HEK293T (cell line): ENCODE measurements at places on chromosomes 13 and 19.

DNA sequence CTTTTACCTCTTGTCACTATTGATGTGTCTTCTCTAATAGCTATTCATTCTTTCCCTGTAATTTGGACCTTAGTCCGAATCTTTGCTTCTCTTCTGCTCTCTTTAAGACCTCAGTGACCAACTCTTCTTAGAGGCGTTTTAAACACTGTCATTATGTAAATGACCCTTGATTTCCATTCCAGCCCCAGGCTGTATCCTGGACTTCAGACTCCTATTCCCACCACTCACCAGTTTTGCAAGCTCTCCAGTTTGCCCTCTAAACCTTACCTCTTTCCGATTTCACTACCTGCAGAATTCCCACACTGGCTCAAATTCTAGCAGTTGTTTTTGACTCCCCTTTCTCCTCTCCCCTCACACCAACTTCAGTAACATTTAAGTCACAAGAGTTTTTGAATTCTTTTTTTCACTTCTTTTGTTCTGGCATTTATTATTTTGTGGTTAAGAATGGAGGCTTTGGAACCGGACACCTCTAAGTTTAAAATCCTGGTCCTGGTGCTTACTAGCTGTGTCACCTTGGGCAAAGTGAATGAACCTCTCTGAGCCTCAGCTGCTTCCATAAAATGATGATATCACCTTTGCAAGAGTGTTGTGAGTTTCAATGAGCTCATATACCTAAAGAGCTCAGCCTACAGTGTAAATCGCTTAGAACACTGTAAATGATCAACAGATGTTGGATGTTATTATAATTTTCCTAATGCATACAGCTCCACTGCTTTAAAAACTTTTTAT is 13.6 kb upstream of the HMGB1 start:
- DNase-seq = no peak

DNA sequence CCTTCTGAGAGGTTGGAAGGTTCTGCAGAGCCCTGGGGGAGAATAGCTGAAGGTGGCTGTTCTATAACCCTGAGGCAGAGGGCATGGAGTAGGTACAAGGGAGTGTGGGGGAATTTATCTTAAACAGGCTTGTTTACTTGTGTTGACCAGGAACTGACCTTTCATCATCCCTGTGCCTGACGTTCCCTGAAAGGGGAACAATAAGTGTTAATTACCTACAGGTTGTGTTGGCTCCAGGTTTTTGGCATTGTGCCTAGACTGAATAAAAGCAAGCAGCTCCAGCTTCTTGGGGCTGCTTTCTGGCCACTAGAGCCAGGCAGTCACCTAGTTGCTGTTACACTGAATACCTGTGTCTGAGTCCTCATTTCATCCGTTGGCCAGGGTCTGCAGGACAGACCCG is 60.0 kb downstream of the ZNF627 start:
- no peak for DNase-seq

- no peak for DNase-seq
Observed at GRCh38 chr19:6521718-6522646, 8.8 kb upstream of the TNFSF9 start.

DNA sequence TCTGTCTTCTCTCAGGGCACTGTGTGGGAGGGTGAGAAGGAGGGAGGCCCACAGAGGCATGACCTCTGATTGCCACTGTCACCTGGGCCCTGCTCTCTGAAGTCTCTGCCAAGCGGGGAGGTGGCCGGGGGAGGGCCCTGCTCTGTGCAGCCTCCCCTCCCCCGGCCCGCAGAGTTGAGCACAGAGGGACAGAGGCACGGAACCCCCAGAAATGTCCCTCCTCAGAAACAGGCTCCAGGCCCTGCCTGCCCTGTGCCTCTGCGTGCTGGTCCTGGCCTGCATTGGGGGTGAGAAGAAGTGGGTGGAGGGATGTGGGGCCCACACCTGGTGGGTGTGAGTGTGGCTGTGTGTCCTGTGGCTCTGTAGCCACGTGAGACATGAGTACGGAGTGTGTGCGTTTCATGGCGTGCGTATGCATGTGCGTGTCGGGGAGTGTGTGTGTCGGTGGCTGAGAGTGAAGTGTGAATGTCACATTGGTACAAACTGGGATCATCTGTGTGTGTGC is at the start of gene APOC4:
Gene APOC4, plus strand, starts transcription at position 171 of the 505 bp plus-strand sequence. Its CDS starts 41 bp downstream, at position 212.
- no peak for DNase-seq

- no peak for DNase-seq
Observed at GRCh38 chr13:59358014-59358413, 805.7 kb downstream of the DIAPH3 start.

GRCh38 chr13:97802213-97802612 is 151.3 kb upstream of the IPO5 start:
- no peak for DNase-seq

DNA sequence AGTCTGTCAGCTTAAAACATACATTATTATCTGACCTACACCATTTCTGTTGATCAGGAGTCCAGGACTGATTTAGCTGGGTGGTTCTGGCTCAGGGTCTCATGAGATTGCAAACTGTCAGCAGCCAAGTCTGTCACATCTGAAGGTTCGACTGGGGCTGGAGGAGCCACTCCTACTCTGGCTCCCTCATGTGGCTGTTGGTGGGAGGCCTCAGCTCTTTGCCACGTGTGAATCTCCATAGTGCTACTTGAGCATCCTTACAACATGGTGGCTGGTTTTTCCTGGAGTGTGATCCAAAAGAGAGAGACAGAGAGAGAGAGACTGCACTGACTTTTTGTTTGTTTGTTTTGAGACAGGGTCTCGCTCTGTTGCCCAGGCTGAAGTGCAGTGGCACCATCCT is 63.6 kb upstream of the NFIC start:
- no peak for DNase-seq

DNA sequence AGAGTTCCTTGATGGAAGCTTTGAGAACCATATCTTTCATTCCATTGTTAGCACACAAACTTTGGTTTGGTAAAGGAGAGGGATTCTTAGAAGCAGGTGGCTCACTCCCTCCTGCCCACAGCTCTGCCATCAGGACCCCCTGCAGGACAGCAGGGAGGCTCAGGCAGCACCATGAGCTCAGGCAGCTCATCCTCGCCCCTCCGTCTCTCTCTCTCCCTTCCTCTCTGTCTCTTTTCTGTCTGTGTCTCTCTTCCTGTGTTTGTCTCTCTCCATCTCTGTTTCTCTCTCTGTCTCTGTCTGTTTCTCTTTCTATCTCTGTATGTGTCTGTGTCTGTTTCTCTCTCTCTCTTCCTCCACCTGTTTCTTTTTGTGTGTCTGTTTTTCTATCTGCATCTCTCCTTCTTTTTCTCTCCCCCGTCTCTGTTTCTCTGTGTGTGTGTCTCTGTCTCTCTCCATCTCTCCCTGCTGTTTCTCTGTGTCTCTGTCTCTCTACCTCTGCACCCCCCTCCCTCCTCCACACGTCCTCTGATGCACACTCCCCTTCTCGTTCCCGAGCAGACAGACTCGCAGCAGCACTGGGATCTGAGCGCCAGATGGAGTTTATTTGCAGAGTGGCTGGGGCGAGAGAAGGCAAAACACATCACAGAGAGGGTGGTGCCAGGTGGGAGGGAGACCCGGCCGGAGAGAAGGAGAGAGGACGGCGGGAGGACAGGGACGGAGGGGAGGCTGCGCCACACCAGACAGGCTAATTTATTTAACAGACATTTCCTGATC is 8.7 kb downstream of the SBK2 start:
- DNase-seq = no peak

DNA sequence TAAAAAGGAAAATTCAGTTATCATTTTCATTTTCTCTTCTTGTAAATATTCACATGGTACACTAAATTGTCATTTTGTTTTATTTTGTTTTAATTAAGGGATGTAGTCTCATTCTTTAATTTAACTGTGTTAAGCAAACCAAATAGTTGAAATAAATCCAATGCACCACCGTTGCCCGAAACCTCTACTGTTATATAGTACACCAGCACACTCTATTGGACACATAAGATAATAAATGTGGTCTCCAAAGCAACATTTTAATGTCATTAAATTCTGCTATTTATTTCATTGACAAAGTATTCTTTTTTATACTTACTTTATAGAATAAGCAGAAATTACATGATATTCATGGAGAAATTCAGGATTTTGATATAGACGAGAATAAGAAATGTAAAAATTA is 156.4 kb upstream of the FREM2 start:
- no peak for DNase-seq

GRCh38 chr13:109971006-109971405 is 184.6 kb upstream of the IRS2 start:
- DNase-seq = no peak

- DNase-seq = no peak
Observed at GRCh38 chr19:12478234-12478941, 6.2 kb downstream of the ZNF709 start.

DNA sequence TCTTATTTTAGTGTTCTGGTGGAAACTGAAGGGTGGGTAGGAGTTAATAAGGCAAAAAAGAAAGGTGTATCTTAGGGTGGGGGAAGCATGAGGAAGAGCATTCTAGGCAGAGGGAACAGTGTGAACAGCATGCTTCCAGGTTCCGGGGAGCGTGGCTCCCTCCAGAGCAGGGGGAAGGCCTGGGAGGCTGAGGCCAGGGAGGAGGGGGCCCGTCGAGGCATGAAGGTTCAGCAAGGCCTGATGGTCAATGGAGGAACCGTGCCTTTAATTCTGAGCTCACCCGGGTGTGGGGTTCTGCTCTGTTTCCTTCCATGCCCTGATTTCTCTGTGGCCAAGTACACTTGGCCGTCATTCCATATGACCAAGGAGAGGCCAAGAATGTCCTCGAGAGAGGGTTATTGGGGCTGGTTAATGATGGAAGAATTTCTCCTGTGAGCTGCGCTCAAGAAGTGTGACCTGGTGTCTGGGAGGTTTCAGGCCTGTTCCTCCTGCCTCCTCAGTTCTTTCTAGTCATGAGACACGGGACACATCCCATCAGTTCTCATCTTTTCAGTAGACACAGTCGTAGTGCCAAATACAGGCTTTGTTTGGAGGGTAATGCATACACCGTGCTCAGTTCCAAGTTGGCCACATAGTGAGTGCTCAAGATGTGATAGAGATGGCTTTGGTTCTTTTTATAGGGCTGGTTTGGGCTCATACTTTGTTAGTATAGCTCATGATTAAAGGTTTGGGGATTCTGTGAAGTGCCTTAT is 73.6 kb downstream of the SIPA1L3 start:
- DNase-seq = no peak

GRCh38 chr13:30877335-30877734 is 28.7 kb upstream of the MEDAG start:
- DNase-seq = no peak

- DNase-seq = peak; percentile 22
Observed at GRCh38 chr13:92843549-92843948, 383.1 kb upstream of the GPC6 start.

DNA sequence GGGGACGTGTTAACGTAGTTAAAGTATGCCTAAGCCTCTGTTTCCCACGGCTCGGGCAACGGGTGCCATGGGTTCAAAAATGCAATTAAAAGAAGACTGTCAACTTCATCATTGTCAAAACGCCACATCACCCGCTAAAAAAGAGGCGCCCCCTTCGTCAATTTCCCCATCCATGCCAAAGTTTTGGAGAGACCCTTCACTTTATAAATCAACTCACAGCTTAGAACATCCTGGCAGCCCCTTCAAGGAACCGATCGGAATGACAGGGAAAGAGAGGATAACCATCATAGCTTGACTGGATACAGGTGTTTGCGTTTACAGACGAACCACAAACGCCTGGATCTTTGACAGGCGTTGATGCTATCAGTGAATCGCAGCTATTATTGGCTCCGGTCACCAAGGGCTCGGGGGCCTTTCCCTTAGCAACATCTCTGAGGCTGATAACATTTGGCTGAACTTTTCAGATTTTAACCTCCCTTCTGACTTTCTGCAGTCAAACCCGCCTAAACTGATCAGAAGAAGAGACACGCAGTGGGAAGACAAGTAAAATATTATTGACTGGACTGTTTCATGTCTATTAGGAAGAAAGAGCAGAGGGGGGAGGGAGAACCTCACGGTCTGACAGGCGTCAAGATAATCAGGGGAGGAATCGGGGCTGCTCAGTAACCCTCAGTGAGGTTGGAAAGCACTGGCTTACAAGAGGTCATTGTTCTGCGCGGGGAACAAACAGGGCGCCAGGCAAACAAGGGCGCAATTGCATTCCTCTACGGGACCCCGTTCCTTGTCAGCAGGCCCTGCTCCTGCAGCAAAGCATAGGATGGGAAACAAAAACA is 322.5 kb upstream of the ZNF507 start:
- no peak for DNase-seq

DNA sequence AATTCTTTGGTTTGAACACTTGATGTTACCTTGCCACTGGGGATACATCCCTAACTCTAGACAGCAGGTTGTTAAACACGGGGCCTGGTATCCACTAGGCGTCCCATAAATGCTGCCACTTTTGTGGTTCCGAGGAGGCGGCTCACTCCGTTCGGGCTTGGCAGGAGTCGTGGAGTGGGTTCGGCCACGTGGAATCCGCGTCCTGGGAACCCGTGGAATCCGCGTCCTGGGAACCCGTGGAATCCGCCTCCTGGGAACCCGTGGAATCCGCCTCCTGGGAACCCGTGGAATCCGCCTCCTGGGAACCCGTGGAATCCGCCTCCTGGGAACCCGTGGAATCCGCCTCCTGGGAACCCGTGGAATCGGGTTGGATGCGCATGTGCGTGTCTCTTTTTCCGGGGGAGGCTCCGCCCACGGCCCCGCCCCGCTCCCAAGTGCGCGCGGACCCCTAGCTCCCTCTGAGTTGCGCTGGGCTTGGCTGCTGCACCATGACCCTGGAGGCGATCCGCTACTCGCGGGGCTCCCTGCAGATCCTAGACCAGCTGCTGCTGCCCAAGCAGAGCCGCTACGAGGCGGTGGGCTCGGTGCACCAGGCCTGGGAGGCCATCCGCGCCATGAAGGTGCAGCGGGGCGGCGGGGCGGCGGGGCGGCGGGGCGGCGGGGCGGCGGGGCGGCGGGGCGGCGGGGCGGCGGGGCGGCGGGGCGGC is at the start of gene MRI1:
Gene MRI1, plus strand, starts transcription at position 422 of the 707 bp plus-strand sequence. Its CDS starts 67 bp downstream, at position 489.
- peak; percentile 87 for DNase-seq

DNA sequence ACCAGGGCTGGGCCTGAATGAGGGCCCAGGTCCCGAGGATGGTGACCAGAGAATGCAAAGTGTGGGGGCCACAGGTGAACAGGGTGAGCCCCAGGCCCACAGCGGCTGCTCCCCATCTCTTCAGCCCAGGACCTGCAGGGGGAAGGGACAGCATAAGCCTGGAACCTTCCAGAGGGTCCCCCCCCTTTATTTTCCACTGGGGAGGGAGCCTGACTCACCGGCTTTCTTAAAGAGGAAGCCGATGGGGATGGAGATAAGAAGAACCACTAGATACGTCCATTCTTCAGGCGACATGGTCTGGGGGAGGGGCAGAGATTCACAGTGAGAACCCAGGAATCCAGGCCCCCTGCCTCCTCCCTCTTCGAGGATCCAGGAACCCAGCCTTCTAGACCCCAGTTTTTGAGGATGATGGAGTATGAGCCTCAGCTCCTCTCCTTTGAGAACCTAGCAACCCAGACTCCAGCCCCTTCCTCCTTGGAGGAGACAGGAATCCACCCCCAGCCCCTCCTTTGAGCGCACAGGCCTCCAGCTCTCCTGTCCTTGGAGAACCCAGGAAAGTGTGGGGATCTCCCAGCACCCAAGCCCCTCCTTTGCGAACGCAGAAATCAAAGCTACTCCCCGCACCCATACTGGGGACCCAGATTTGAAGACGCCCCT is 1.0 kb downstream of the MBOAT7 start:
- no peak for DNase-seq

GRCh38 chr13:75400775-75401174 is 81.2 kb downstream of the TBC1D4 start:
- DNase-seq = no peak
